ENCODE measurements at places on chromosomes 2 and 18.
A peak's percentile ranks its signal among the peaks of the same experiment; 100 is the strongest.

DNA sequence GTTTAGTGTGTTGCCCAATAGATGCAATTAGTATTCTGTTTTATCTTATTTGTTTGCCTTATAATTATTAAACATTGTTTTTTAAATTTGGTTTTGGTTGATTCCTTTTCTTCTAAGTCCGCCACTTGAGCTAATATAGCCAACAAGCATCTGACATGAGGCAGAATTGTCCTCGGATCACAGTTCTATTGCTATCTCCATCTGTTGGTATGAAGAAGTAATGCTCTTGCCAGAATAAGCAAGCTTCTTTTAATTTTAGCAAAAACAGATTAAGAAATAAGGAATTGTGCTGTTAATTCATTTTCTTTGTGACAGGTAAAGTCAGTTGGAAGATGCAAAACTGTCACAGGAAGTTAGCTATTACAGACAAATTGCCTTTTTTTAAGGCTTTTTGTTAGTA lies 54.3 kb downstream of the R3HDM1 start:
- peak; percentile 1 for DNase-seq

DNA sequence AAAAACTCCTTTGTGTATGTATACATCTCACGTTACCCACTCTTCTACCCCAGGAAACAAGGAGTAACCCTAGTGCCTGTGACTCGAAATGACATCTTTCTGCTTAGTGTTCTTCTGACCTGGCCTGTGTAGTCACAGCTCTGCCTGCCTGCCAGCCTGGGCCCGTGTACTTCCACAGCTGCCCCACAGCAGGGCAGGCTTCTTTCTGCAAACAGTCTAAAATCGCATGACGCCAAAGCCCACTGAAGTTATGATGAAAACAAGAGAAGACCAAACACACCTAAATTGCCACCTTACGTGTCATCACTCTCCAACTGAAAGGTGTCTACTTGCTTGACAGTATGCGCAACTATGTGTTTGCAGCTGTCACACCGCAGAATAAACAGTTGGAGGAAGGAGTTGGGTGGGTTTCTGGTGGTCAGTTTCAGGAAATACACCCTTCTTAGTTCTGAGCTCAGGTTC lies 1.5 kb downstream of the GAREM1 start:
- peak; percentile 13 for DNase-seq

DNA sequence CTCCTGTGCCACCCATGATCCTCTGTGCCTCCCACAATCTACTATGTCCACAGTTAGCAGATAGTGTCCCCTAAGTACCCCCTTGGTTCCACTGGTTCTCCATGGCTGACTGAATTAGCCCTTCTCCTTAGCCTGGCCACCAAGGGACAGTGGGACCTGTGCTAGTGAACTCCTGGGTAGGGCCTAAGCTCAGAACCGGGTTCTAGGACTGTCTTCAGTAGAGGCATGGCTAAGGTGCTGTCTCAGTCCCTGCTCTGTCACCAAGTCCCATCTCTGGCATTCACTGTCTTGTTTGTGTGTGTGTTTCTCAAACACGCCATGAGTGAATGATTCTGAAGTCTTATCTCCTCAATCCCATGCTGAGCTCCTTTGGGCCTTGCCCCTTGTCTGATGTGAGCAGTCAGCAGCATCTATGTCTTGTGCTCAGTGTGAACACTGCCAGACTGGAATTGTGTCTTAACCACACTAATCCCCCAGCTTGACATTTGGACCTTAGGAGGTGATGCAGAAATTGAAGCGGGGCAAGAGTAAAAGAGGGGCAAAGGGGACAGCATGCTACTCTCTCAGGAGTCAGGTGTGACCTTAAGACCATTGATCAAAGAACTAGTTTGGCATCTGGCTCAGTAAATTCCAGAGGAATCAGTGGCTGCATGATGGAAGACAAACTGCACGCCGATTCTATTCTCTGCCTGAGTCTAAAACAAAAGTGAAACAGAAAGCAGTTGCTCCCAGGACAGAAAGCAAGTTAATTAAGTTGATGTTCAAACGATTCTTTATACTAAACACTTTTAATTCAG lies 190.5 kb downstream of the ALPK2 start:
- peak; percentile 27 for DNase-seq

DNA sequence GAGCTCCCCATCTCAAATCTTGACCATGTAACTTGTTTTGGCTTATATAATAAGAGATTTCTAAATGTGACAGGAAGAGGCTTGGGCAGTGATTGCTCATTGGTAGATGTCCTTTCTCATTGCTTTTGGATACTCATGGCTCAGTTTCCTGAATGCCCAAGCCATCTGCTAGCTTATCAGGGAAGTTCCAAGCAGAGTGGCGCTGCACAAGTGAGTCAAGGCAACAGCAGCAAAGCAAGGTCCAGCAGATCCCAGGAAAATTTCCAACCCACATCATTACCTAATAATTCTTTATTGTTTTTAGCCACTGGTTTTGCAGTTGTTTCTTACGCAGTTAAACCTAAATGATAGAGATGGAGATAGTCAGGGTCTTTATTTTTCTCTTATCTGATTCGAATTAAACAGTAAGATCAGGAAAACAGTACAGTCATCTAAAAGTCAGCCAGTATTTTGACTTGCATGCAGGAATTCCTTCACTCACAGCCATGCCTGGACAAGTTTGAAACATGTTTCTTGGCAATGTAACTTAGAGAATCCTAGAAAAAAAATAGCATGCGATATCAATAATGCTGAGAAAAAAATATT lies 349.7 kb upstream of the TMEFF2 start:
- DNase-seq, result no peak

- no peak for DNase-seq
These were observed 203.2 kb downstream of the BABAM2 start for GRCh38 chr2:28093768-28094167.

DNA sequence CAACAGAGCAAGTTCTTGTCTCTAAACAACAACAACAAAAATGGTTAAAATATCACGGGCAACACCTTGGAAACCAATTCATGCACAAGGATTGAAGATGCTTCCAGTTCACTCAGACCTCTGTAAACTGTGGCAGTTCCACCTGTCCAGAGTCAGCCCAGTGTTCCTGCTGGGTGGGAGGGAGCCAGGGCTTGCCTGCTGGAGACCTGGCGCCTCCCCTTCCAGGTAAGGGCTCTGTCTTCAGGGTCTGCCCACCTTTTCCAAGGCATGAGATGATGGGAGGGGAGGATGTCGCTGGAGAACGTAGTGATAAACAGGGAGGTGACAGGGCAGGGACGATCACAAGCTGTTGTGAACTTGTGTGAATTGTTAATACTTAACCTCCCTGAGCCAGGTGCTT lies 9.8 kb upstream of the GPC1 start:
- no peak for DNase-seq

- DNase-seq, result no peak
These were observed 8.5 kb downstream of the ACOXL start for GRCh38 chr2:110740747-110741349.

DNA sequence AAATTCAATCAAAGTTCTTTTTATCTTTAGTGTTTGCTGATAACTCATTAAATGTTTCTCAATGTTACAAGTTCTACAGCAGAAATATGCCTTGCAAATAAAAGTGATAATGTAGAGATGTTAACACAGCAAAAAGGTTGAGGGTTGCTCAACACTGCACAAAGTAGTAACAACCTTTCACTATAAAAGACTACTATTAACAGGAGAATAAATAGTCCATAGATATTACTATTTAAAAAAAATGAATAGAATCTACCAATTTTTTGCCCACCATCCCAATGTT lies 378.1 kb downstream of the RBM43 start:
- DNase-seq, result no peak

GRCh38 chr2:205556357-205556756 lies 125.9 kb upstream of the NRP2 start:
- DNase-seq, result no peak

GRCh38 chr2:63778391-63778790 lies 63.3 kb upstream of the UGP2 start:
- DNase-seq, result no peak

DNA sequence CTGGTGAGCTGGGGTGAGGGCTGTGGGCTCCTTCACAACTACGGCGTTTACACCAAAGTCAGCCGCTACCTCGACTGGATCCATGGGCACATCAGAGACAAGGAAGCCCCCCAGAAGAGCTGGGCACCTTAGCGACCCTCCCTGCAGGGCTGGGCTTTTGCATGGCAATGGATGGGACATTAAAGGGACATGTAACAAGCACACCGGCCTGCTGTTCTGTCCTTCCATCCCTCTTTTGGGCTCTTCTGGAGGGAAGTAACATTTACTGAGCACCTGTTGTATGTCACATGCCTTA lies 10.5 kb downstream of the PROC start:
- DNase-seq, result no peak

DNA sequence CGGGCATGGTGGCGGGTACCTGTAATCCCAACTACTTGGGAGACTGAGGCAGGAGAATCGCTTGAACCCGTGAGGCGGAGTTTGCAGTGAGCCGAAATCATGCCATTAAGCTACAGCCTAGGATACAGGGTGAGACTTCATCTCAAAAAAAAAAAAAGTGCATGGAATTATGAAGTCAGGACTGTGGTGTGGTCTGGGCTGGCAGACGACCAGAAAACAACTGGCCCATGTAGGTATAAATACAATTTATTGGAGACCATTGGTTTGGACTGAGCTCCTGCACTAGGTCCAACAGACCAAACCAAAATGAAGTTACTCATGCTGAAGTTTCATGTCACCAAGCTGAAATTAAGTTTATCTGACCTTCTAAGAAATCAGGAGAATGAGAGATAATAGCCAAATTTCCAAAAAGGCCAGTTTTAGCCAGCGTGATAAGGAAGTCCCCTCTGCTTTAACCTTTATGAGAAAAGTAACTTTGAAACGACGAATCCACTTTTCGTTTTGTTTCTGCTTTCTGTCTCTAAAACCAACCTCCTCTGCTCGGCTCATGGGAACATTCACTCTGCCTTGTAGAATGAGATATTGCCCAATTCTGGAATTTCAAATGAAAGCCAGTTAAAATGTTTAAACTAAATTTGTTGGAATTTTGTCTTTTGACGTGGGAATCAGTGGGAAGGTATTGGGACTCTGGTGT lies 17.7 kb upstream of the RAB10 start:
- DNase-seq, result no peak

GRCh38 chr18:47964053-47964452 lies 33.6 kb upstream of the SMAD2 start:
- DNase-seq, result no peak

DNA sequence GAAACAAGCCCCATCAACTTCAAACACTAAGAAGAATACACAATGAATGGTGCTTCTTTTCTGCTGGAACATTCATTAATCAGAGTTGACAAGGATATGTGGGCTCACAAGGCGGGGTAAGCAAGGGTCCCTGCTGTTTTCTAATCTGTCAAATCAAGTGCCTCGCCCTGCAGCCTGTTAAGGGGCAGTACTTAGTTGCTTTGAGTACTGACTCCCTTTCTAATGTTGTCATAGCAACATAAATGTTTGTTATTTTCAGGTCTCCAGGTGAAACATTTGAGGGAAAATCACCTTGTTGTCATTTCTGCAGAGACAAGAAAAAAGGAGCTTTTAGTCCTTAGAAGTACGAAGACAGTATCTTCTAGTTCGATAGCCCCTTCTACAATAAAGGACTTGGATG lies 284.7 kb upstream of the PKDCC start:
- DNase-seq, result no peak

DNA sequence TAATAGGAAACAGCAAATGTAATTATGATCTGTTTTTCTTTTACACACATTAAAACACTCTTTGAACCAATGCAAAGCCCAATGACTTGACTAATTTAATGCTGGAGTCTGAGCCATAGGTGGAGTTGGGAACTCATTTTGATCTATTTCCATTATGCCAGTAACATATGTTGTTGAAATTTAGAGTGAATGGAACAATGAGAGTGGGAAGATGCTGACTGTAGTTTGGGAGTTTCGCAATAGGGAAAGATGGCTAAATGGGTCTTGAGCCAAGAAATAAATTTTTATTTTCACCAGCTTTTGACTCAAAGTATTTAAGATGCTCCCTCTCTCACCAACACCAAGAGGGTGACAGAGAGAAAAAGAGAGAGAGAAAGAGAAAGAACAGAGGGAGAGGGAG lies 246.7 kb downstream of the DLGAP1 start:
- no peak for DNase-seq

DNA sequence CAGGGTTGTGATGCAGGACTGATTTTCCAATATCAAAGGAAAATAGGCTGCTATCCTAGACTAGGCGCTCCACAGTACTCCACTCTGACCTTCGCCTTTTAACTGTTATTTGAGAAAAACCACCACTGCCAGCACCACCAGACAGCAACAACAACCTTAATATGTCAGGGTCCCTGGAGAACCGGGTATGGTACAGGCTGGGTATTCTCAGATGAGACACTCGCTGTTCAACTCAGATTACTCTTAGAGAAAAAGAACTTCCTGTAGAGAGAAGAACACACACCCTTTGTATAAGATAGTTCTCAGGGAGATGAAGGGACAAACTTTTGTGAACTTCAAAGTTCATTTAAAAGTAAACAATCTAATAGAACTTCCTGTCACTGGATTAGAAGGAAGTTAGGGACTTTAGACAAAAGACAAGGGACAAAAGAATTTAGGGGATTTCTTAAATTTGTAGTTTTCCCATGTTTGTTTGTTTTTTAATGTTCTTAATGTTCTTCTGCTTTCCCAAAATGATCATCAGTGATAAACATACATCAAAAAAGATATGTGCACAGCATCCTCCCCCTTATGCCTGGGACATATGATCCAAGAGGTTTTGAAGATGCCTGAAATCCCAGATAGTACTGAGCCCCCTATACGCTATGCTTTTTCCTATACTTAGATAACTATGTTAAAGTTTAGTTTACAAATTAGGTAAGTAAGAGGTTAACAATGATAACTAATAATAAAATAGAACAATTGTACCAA lies 41.3 kb upstream of the PPP1R1C start:
- no peak for DNase-seq

- peak; percentile 40 for DNase-seq
These were observed 8.3 kb upstream of the TNS1 start for GRCh38 chr2:218010984-218011652.

DNA sequence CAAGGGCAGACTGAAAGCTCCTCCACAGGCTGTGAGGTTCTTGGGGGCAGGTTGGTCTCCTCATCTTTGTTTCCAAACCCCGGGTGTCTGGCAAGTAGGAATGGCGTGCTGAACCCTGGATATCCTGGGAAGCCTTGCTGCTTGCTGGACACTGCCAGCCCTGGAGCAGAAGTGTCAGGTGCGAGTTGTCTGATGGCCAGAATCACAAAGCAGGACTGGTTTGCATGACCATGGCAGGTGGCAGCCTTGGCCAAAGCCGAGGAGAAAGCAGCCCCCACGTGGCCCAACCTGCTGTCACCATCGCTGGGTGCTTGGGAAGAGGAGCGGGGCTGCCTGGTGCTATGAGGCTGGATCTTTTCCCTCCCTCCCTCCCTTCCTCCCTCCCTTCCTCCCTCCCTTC lies 309.5 kb upstream of the HS6ST1 start:
- no peak for DNase-seq

DNA sequence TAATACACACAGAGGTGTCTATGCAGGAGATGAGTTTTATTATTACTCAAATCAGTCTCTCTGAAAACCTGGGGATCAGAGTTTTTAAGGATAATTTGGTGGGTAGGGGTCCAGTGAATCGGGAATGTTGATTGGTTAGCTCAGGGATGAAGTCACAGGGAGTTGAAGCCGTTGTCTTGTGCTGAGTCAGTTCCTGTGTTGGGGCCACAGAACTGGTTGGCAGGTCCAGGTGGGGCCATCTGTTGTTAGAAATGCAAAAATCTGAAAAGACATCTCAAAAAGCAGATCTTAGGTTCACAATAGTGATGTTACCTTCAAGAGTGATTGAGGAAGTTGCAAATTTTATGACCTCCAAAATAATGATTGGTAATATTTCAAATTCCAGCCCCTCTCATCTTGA lies 86.9 kb downstream of the VSNL1 start:
- no peak for DNase-seq

- DNase-seq, result no peak
These were observed 1256.2 kb upstream of the CRIM1 start for GRCh38 chr2:35099342-35099741.
